Mucosa of gallbladder (tissue), 1 donor: ENCODE measurements at places on chromosomes 3 and 15.

- DNase-seq: no peak
Measured at GRCh38 chr3:167163580-167163979, 216.5 kb downstream of the ZBBX start.

GRCh38 chr3:171184372-171184771 lies 157.9 kb upstream of the SLC2A2 start:
- no peak for DNase-seq

DNA sequence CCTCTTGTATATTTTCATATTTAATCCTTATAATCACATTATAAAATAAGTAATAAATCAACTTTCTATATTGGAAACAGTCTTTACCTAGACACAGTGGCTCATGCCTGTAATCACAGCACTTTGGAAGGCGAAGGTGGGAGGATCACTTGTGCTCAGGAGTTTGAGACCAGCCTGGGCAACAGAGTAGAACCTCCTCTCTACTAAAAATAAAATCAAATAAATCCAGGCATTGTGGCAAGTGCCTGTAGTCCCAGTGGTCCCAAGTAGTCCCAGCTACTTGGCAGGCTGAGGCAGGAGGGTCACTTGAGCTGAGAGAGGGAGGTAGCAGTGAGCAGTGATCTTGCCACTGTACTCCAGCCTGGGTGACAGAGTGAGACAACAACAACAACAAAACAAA lies 975.1 kb downstream of the ROBO1 start:
- no peak for DNase-seq

DNA sequence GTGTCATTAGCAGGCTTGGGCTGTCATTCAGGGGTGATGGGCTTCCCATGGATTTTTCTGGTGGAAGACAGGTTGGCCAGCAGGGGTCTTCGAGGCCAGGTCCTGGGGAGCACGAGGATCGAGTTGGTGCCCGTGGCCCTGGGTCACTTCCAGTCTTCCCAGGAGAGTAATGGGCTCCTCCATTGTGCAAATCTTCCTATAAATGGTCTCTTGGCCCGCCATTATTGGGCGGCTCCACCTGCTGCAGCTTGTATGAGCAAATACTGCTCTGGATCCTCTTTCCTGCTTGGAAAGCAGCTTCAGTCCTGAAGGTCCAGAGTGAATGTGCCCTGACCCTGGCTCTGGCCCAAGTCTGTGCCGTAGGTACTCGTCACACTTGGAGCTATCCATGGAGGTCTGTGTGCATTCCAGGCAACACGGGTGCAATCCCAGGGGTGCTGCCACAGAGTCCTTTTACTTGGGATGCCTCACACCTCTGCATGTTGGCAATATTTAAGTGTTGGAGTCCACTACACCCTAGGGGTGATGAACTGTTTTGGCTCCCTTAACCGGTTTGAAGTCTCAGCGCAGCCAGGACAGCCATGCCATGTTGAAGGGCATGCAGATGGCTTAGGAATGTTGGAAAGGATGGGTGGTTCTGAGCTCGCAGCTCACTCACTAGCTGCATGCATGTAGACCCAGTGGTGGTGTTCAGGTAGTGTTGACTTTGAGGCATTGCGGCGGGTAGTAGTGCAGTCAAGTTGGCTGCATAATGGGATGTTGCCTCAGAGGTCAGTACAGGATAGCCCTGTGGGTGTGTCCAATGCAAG lies 97.6 kb downstream of the SNRPN start:
- peak; percentile 8 for DNase-seq

DNA sequence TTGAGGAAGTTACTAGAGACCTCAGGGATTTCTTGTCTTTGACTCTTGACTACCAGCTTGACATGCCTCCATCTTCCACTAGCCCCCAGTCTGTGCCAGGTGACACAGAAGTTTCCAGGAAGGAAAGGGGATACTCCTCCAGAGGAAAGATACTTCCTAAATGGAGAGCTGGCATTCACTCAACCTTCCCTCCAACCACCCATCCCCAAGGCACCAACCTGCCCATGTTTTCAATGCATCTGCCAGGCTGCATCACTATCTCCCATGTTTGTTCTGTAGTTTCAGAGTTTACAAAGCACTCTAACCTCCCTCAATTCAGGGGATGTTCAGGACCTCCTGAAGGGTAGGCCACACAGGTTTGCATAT lies 198.4 kb upstream of the LPP start:
- no peak for DNase-seq

DNA sequence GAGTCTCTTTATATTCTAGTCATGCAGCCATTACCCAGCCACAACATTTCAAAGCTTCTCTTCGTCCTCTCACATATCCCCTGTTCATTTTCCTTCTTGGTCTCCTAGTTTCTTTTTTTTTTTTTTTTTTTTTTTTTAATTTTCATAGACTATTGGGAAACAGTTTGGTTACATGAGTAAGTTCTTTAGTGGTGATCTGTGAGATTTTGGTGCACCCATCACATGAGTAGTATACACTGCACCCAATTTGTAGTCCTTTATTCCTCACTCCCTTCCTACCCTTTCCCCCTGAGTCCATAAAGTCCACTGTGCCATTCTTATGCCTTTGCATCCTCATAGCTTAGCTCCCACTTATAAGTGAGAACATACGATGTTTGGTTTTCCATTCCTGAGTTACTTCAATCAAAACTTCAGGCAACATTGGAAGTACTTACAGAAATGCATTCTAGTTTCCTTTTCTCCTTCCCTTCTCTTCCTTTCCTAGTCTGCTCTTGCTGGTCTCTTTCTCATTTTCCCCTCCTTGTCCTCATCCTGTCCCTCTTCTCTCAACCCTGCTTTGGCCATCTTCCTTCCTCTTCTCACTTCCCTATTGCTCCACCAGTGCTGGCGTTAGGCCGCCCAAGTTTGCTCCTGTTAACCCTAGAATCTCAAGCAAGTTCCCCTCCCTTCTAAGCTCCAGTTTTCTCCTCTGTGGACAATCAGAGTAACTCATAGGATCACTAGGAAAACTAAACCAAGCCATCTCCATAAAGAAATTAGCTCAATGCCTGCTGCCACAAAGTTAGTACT lies 4.8 kb downstream of the ATP8B4 start:
- peak; percentile 14 for DNase-seq

- DNase-seq: no peak
Measured at GRCh38 chr3:157204431-157204830, 44.5 kb upstream of the CCNL1 start.

GRCh38 chr3:95312650-95313049 lies 1249.8 kb downstream of the NSUN3 start:
- DNase-seq: no peak

- DNase-seq: no peak
Measured at GRCh38 chr3:145620002-145620401, 541.0 kb downstream of the PLOD2 start.

- no peak for DNase-seq
Measured at GRCh38 chr3:64047787-64048186, 24.5 kb upstream of the PSMD6 start.

- DNase-seq: peak; percentile 20
Measured at GRCh38 chr3:131804565-131805133, 230.2 kb downstream of the CPNE4 start.

- DNase-seq: peak; percentile 12
Measured at GRCh38 chr15:79682285-79682684, 214.5 kb downstream of the MTHFS start.

DNA sequence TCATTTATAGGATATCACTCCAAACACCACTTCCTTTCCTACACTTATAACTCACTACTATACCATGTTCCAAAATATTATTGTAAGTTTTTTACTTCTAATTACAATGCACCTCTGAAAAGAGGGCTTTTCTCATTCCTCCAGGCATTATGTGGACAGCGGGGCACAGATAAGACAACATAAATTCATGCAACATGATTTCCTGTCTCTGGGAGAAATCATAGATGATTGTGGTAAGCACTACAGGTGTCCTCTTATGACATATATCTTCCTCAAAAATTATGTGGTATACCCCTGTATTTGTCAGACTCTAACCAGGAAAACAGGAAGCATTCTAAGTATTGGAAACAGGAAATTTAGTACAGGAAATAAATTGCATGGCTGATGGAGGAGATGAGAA lies 45.7 kb upstream of the INO80 start:
- no peak for DNase-seq

GRCh38 chr15:82572986-82573385 lies 32.7 kb upstream of the RPS17 start:
- DNase-seq: no peak

DNA sequence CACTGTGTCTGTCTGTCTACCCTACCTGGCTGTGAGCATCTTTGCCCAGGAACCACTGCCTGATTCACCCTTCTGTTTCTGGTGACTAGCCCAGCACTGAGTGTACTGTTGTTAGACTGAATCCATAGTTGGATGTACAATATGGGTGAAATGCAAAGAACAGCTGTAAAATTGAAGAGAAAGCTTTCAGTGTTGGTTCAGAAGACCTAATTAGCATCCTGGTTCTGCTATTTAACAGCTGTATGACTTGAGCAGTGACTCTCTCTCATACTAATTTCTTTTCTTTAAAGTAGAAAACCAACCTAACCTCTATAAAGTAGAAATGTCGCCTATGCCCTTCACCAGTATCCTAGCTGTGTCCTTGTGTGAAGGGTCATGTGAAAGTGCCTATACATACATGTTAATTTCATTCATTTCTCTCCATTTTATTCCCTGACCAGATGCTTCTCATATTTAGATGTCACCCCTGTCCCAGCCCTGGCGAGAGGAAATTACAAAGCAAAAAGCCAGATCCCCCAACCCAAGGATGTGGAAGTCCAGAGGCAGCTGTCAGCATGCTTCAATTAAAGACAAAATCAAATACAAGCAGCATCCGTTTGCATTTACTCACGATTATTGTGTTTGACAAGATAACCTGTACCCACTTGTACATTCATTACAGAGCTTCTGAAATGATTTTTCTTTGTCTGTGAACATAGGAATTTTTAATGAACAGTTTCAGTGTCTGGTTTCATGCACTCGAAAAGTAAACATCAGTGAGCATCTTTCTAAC lies 305.7 kb upstream of the ICE2 start:
- DNase-seq: no peak

GRCh38 chr3:71083726-71084131 lies 499.8 kb downstream of the FOXP1 start:
- no peak for DNase-seq

DNA sequence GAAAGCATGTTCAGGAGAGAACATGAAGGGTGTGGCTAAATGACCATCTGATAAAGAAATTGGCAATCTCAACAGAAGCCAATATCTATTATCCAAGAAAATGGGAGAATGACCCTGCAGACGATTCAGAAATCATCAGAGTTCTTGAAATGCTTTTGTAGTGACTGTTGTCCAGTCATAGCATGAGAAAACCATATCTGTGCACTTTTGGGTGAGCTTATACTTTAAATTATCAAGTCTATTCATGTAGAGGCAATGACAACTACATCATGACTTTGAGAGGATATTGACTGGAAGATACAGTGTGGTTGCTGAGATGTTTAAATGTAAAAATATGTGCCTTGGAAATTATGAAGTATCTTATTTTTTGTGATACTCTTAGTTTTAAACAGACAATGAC lies 57.6 kb upstream of the AZI2 start:
- DNase-seq: no peak

GRCh38 chr15:35349916-35350315 lies 196.0 kb downstream of the DPH6 start:
- no peak for DNase-seq

DNA sequence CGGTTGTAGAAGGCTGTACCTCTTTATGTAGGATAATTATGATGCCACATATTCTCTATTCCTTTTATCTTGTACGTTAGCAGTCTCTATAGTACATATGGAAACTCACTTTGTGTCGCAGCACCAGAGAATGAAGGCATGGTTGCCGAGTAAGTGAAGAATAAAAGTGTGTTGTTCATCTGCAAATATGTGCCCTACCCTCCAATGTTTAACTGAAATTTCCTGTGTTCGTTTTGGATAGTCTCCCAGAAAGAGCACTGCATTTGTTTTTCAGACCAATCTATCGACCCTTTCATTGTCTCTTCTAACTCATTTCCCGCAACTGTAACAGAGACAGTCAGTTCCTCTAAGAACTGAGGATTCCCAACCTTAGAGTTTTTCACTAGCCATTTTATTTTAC lies 592.8 kb downstream of the TUSC7 start:
- DNase-seq: peak; percentile 19

DNA sequence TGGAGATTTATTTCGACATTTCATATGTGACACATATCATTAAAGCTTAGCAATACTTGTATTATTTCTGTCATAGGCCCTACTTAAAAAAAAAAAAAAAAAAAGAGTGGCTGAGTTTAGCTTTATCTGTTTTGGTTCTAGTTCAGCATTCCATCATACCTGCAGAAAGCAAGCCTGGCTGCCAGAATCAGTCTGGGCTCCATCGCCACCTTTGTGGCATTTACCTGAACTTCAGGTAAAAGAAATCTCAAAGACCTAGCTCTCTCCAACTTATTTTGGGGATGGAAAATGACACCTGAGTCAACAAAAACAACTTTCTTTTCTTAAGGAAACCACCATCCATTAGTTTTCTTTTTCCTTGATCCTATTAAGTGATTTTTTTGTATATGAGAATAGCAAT lies 82.1 kb downstream of the NEK10 start:
- no peak for DNase-seq

- no peak for DNase-seq
Measured at GRCh38 chr15:89406218-89406939, 71.8 kb upstream of the POLG start.

- DNase-seq: no peak
Measured at GRCh38 chr3:17195856-17196604, 311.3 kb downstream of the PLCL2 start.

- DNase-seq: no peak
Measured at GRCh38 chr15:96347181-96348111, 16.9 kb downstream of the NR2F2 start.
